Activated effector memory CD4-positive, alpha-beta T cell treated with Interleukin-2 at 50 U/mL for 16 hours (primary cell): ENCODE measurements at places on chromosomes 5 and 9.

DNA sequence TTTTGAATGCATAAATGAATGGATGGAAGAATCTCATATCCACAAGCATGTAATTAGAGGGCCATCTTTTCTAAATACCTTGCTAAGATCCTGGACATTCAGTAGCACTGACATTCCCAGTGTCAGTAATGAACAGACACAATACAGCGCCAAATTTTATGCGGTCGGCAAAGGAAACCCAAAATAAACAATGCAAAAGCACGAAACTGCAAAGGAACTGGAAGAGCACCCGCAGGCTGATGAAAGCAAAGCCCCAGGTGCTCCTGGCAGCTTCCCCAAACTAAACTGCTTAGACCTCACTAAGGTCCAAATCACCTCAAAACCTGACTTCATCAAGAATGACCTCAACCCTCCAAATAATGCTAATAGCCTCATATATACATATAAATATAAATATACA, 102.0 kb downstream of the GPR21 start:
- DNase-seq, result no peak

DNA sequence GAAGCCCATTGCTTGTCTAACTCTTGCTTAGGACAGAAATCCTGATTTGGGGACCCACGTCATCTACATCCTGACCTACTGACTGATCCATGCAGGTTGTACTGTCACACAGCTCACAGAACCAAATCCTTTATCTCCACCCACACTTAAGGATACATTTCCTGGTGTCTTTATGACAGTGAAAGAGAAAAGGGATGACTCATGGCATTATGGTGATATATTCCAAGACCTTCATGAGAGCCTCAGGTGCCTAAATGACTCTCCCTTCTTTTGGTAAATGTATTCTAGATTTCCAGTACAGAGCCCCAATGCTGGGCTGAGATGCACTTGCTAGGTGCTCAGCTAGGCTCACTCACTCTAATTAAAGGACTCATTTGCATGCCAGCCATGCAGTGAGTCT, 26.0 kb upstream of the DMRT2 start:
- no peak for DNase-seq

DNA sequence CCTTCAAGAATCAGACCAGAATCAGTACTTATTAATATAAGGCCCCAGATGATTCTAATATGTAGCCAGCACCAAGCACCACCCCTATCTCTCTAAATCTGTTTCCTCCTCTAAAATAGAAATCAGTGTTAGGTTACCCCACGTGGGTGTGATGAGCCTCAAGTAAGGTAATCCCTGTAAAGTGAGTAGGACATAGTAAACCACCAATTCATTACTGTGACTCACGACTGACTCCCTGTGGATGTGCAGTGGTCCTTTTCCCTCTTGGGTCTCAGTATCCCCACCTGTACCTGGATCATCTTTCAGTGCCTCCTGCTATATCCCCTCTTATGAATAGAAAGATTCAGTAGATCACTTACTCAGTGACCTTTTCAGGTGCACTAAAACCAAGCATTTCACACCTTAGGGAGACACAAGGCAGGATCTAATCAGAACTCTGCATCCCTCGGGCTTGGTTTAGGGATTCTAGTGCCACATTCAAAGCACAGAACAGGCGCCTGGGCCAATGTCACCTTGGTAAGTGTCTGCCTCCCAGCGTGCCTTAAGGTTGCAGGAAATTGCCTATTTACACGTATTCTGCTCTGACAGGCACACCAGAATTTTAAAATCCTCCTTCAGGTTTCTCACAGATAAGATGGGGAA, 12.2 kb upstream of the ALDH1B1 start:
- DNase-seq, result no peak

DNA sequence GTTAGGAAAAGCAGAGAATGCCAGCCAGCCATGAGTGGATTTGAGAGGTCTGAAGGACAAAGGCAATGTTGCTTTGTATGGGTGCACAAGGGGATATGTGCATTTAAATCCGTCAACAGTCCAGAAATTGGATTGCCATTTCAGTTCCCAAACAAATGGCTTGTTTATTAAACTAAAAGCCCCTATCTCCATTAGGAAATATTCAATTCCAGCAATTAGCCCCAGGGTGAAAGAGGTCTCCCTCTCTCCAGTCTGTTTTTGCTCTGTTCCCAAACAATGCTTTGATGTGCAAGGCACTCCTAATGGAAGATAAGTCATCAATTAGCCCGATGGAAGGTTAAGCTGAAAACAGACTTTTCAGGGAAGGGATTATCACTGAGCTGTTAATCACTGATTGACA, 101.3 kb downstream of the C9orf152 start:
- no peak for DNase-seq

DNA sequence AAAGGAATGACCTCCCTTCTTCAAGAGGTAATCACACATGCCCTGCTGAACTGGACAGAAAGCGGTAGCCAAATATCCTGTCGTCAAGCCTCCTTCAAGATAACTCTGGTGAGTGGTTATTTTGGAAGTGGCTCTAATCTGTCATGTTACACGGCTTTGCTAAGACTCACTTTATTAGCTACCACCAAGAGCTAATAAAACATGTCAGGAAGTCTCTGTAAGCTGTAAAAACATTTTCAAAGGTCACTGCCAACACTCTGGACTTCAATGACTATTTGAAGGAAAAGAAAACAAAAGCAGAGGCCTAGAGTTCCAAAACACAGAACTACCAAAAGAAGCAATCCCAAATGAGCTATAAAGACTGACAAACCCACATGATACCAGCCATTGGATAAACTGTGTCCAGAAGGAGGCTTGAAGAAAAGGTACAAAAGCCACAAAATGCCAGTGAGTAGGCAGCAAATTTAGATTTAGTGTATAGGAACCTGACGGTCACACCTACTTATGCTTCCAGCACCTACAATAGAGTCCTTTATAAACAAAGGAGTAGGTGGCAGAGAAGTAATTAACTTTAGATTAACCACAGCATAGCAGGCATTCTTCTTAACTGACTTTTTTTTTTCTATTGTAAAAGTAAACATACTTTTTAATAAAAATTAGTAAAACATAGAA, 97.3 kb upstream of the EQTN start:
- DNase-seq, result no peak

GRCh38 chr9:89352451-89352850, 34.2 kb downstream of the SECISBP2 start:
- no peak for DNase-seq

DNA sequence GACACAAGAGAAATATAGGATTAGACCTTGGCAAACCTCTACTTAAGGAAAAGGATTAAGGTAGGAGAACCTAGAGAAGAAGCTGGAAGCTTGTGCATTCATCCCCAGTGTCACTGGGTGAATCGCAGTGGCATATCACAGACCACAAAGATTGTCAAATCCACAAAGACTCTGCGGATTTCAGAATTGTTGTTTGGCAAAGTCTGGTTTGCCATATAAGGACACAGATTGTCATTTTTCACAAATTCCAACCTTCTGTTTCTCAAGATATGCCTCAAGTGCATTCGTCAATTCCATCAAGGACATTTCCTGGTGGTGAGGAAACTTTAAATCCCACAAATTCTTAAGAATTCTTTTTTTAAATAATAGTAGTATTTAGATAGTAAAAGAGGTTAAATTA, 395.1 kb upstream of the PAPPA start:
- DNase-seq, result no peak

DNA sequence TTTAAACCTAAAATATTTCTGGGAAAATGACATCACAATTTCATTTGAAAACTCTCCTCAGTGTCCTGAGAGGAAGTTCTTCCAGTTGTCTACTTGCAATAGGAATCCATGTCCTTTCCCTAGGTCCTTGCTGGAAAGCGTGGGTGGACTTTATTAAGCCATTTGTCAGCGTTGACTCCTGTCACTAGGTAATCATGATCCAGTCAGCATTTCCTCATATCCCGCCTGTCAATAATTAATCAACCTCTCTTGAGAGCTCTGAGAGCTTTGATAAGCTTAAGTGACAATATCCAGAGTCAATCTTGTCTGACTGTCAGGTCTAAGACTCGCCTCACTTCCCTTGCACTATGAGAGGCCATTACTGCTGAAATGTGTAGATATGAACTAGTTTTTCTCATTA, 107.2 kb upstream of the SLIT3 start:
- no peak for DNase-seq

GRCh38 chr5:38189081-38189504, 69.3 kb upstream of the EGFLAM start:
- DNase-seq, result no peak

- no peak for DNase-seq
Measured at GRCh38 chr5:39946356-39947045, 521.7 kb upstream of the DAB2 start.

- DNase-seq, result no peak
Measured at GRCh38 chr5:174073122-174073660, 27.7 kb downstream of the NSG2 start.

DNA sequence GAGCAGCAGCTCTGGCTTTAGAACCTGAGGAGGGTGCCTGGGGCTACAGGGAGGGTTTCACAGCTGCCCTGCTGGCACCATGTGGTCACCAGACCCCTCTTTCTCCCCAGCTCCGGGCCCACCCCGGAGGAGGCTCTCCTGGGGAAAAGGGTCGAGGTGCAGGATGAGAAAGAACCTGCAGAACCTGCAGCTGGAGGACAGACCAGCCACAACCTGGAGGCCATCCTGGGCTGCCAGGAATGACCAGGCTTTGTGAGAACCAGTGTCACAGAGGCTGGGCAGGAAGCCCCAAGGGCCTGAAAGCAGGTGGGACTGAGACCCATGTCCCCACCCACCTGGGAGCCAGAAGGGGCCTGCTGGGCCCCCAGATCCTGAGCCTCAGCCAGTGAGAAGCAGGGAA, 23.0 kb downstream of the SEMA4D start:
- DNase-seq, result no peak

- DNase-seq, result no peak
Measured at GRCh38 chr5:4216142-4216541, 620.5 kb downstream of the IRX1 start.

- DNase-seq, result no peak
Measured at GRCh38 chr5:167953151-167953798, 338.2 kb upstream of the WWC1 start.

DNA sequence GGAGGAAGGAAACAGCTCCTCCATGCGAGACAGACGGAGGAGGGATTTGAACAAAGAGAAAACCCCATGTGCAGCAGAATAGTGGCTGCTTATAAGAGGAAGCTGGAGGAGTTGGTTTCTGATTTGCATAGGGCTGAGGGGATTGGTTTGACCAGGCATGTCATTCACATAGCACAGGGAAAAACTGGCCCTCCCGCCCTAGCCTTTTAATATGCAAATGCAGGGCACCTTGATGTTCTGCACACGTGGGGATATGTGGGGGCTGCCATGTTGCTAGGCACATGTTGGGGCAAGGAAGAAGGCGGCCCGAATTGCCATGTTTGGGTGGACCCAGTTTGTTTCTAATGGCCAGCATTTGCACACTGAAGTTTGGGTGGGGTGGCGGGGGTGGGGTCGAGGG, 42.2 kb downstream of the OSMR start:
- no peak for DNase-seq

- no peak for DNase-seq
Measured at GRCh38 chr5:53515988-53516387, 35.6 kb downstream of the FST start.

- DNase-seq, result no peak
Measured at GRCh38 chr9:699396-699795, 142.1 kb upstream of the DMRT1 start.

DNA sequence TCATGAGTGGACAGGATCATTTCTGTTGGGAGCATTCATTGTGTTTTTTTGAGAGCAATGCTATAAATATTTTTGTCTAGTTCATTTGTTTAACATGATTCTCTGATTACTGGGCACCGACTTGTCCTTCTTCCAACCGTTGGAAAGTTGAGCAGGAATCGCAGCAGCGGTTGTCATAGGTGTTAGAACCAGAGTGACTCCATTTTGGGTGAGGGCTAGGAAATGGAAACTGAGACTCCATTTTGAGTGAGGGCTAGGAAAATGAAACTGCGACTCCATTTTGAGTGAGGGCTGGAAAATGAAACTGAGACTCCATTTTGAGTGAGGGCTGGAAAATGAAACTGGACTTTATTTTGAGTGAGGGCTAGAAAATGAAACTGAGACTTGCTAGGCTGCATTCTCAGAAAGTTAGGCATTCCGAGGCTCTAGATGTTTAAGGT, 100.6 kb downstream of the ICE1 start:
- no peak for DNase-seq

DNA sequence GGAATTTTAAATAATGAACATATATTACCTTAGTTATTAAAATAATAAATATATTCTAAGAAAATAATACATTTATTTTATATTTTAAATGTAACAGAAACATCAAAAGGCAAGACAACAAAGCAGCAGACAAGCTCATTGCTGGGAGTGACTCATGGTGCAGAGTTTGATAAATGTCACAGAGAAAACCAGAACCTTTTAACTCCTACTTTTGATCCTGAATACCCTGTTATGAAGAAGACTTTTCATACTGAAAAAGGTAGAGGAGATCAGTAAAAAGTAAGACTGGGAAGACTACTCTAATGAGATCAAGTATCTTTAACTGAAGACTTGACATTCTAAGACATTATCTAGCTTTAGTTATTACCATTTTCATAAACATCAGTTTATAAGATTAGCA, 99.0 kb upstream of the GNA14 start:
- DNase-seq, result no peak

GRCh38 chr5:143200781-143201398, 202.6 kb downstream of the NR3C1 start:
- no peak for DNase-seq

- no peak for DNase-seq
Measured at GRCh38 chr5:5156471-5157082, 16.4 kb downstream of the ADAMTS16 start.

GRCh38 chr5:75351139-75351926, 14.3 kb downstream of the HMGCR start:
- DNase-seq, result no peak

- DNase-seq, result no peak
Measured at GRCh38 chr9:4748612-4749011, 7.6 kb upstream of the AK3 start.

- no peak for DNase-seq
Measured at GRCh38 chr5:81068063-81068462, 107.9 kb downstream of the RASGRF2 start.

- no peak for DNase-seq
Measured at GRCh38 chr9:32351845-32352244, 32.6 kb upstream of the ACO1 start.

GRCh38 chr5:159929176-159929575, 12.9 kb downstream of the ADRA1B start:
- DNase-seq, result no peak

- DNase-seq, result no peak
Measured at GRCh38 chr9:91362051-91362611, 413 bp upstream of the AUH start.
